Kidney glomerular epithelial cell (primary cell): ENCODE measurements at places on chromosomes 1 and 21.

GRCh38 chr1:177384461-177384860 is 213.7 kb downstream of the BRINP2 start:
- no peak for DNase-seq

DNA sequence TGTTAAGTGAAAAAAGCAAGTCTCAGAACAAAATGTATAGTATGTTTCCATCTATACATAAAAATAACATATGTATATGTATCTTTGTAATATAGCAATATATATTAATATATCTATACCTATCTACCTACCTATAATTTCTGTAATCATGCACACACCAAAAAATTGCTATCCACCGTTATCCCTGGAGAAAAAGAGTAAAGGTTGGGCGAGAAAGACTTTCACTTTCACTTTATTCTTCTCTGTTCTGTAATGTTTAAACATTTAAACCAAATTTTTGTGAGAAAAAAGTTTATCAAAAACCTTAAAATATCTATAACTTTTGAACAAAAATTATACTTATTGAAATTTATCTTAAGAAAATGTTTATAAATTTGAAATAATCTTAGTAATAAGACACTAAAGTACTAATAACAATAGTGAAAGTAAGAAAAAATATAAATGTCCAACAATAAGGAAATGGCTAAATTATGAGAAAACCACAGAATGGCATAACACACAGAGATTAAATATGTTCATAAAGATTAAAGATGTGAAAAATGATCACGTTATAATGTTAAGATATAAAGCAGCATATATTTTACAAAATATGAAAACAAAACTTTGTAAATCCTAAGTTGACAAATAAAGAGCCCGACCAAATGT is 74.0 kb upstream of the LRRC53 start:
- no peak for DNase-seq

GRCh38 chr1:24878045-24878444 is 52.0 kb downstream of the RUNX3 start:
- DNase-seq: no peak

DNA sequence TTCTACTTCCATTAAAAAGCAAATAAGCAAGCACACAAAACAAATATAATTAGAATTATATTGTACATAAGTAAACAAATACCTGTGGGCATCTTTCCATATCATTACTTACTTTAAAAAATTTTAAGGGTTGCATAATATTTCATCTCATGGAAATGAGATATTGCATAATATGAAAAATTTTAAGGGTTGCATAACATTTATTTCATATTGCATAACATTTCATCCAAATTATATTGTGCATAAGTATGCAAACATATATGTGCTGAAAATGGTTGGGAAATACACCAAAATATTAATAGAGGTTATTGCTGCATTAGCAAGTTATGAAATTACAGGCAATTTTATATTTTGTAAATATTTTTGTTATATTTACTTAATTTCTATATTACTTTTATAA is 213.7 kb downstream of the KCNH1 start:
- DNase-seq: no peak

DNA sequence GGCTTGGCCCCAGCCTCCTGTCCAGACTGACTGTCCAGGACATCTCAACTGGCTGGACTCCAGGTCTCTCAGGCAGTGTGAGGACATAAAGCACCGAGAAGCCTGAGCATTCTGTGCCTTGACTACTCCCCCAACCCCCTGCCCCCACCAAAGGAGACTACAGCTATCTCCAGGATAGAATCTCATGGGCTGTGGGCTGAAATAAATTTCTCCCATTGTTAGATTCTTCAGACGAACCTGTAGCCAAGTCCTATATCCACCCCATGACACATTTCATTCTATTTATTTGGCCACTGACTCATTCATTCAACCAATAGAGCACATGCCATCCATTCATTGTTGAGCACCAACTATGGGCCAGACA is 11.4 kb downstream of the VWA5B1 start:
- no peak for DNase-seq

GRCh38 chr1:119978018-119978505 is 81.7 kb upstream of the ADAM30 start:
- DNase-seq: peak; percentile 28

GRCh38 chr1:14426854-14427253 is 171.6 kb upstream of the KAZN start:
- DNase-seq: no peak

DNA sequence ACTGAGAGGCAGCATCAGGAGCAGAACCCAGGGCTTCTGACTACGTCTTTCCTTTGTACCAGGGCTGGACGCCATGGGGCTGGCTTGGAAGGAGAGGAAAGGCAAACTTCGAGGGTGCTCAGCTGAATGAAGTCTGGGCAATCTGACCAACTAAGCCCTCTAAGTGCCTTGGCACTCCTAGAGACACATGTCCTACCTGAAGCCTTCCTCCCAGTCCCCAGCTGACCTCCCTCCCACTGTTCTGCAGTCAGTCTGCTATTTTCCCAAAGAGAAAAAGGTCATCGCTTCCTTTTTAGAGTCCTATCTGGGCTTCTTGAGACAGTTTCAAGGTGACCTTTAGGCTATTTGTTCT is 5.2 kb downstream of the SLC9A1 start:
- DNase-seq: no peak

DNA sequence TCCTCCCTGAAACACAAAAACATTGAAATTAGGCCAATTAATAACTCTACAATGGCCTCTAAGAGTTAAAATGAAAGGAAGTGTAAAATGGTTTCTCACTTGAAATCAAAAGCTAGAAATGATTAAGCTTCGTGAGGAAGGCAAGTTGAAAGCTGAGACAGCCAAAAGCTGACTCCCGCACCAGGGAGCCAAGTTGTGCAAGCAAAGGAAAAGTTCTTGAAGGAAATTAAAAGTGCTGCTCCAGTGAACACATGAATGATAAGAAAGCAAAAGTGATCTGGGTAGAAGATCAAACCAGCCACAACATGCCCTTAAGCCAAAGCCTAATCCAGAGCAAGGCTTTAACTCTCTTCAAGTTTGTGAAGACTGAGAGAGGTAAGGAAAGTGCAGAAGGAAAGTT is 22.8 kb downstream of the CYYR1 start:
- peak; percentile 33 for DNase-seq

DNA sequence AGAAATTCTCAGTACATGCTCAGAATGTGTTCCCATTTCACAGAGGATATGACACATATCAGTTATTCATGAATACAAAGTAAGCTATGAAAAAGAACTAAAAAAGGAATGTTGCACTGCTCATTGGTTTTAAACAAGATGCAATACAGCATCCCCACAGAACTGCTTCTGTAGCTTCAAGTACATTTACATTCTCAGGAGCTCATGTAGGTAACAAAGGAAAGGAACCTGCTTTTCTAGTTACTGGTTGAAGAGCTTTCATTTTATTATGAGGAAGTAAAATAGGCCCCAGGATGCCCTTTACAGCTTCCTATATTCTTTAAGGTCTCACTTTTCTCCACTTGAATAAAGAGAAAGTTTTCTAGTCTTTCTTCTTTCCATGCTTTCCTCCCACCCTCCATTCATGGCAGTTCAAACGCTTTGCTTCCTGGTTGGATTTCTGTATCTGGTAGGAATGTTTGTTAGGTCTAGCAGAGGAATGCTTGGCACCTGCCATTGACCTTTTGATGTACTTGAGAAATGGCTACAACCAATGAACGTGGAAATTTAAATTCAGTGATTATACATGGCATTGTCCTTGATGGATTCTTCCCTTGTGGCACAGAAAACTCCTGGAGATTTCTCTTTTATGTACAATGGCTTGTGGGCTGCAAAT is 27.1 kb upstream of the KCNK2 start:
- no peak for DNase-seq

- DNase-seq: no peak
Measured at GRCh38 chr1:43577655-43578542, 47.2 kb downstream of the PTPRF start.

DNA sequence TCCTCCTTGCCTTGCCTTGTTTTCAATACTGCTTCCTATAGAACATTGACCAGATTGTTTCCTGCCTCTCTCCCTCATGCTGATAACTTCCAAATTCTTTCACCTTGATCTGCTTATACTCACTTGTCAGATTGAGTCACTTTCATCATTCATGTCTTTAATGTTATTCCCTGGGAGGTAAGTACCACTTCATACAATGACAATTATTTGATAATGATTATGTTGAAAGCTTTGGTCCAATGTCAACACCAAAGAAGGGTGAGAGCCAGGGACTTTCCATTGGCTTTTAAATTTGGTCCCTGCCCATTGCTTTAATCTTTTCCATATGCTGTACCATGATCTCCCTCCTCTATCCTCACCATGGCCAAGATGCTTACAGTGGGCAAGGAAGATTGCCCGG is 137.4 kb downstream of the SYT2 start:
- DNase-seq: no peak

DNA sequence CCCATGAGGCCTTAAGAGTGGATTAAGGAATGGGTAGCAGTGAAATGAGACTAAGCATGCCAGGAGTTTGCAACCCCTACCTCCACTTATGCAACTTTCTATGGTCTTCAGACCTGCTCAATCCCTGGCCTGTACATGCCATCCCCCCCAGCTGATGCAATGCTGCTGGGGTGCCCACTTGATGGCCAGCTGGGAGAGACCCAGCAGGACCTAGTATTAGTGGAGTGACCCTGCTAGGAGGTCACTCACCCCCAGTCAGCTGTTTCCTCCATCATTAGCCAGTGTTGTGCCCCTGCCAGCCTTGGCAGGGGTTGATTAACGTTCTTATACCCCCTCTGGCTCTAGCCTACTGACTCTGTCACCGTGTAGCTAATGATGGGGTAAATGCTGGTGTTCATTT is 236.6 kb downstream of the DYRK1A start:
- no peak for DNase-seq

GRCh38 chr1:53299233-53299632 is 28.6 kb downstream of the LRP8 start:
- DNase-seq: no peak

DNA sequence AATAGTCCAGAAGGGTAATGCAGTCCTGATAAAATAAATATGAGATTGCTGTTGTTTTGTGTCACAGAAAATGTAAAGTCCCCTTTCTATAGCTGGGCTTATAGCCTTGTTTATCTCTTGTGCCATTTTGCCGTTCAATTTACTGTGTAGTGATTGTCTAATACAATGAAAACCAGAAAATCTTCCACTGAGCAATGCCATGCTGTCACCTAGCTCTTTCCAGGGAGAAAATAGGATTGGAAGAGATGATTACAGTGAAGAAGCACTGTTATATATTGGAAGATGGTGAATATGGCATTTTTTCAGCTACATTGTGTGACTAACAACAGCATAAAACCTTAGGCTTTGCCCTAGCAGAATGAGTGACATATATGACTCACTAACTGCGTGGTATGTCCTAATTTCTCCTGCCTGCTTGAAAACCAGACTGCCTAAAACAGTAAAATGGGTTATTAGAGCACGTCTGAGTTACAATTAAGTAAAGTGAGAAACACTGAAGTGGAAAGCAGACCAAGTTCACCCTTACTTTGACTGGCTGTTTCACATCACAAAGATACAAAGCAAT is 332.4 kb upstream of the ZP4 start:
- peak; percentile 30 for DNase-seq

DNA sequence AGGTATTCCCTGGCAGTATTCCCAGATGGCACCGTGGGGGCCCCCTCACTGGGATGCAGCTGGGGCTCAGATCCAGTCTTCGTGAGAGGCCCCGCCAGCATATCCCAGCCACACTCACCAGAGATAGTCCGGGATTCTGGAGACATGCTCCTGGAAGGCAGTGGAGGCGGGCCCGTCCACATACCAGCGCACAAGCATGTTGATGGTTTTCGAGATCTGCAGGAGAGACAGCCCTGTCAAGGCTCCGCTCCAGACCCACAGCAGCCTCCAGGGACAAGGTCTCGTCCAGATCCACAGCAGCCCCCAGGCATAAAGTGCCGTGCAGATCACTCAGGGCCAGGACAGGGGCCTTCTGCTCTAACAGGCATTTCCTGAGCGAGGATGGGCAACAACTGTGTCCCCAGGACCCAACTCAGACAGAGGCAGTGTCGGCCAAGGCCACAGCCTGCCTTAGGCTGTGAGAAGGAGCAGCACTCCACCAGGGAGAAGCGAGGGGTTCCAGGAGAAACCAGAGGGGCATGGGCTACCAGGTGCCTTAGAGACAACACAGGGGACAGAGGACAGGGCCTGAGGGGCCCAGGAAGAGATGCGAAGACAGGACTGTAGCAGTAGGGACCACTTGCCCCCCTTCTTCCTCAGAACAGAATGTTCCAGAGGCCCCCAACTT is 14.8 kb downstream of the LSS start:
- DNase-seq: no peak

- no peak for DNase-seq
Measured at GRCh38 chr1:194538453-194538852, 1352.0 kb upstream of the B3GALT2 start.

GRCh38 chr1:91798740-91799139 is 87.2 kb downstream of the TGFBR3 start:
- no peak for DNase-seq

DNA sequence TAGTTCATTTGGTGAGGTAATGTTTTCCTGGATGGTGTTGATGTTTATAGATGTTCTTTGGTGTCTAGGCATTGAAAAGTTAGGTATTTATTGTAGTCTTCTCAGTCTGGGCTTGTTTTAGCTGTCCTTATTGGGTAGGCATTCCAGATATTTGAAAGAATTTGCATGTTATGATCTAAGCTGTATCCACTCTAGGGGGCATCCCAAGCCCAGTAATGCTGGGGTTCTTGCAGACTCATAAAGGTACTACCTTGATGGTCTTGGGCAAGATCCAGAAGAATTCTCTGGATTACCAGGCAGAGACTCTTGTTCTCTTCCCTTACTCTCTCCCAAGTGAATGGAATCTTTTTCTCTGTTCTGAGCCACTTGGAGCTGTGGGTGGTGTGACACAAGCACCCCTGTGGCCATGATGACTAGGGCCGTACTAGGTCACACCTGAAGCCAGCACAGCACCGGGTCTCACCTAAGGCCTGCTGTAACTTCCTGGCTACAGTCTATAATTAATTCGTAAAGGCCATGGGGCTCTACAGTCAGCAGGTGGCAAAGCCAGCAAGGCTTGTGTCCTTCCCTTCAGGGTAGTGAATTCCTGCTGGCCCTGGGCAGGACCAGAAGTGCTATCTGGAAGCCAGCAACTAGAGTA is 74.8 kb upstream of the PDE4B start:
- DNase-seq: peak; percentile 1

- DNase-seq: no peak
Measured at GRCh38 chr1:243712242-243712641, 137.8 kb downstream of the AKT3 start.

DNA sequence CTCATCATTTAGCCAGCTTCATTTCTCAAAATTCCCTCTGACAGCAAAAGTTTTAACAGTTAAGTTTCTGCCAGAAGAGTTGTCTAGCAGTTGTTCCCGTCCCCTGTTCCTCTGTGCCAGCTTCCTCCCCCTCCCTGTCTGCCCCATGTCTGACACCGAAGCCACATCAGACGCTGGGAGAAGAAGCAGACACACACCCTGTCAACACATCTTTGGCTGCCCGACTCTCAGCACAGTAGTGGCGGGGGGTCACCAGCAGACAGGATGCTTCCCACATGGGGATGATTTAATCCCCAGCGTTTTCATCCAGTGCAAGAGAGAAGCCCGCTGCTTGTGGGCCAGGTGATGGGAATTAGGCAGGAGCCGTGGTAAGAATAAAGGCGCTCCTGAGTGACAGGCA is 379.4 kb upstream of the RUNX1 start:
- DNase-seq: no peak

- DNase-seq: no peak
Measured at GRCh38 chr1:78972723-78973122, 33.8 kb downstream of the ADGRL4 start.

- no peak for DNase-seq
Measured at GRCh38 chr1:185213091-185213490, 56.1 kb downstream of the SWT1 start.
